ENCODE measurements at places on chromosomes 2 and 18. TPM values are rescaled to one million over a fixed set of nuclear protein-coding genes. Genes with fewer than 3 reads are reported as not detected.

DNA sequence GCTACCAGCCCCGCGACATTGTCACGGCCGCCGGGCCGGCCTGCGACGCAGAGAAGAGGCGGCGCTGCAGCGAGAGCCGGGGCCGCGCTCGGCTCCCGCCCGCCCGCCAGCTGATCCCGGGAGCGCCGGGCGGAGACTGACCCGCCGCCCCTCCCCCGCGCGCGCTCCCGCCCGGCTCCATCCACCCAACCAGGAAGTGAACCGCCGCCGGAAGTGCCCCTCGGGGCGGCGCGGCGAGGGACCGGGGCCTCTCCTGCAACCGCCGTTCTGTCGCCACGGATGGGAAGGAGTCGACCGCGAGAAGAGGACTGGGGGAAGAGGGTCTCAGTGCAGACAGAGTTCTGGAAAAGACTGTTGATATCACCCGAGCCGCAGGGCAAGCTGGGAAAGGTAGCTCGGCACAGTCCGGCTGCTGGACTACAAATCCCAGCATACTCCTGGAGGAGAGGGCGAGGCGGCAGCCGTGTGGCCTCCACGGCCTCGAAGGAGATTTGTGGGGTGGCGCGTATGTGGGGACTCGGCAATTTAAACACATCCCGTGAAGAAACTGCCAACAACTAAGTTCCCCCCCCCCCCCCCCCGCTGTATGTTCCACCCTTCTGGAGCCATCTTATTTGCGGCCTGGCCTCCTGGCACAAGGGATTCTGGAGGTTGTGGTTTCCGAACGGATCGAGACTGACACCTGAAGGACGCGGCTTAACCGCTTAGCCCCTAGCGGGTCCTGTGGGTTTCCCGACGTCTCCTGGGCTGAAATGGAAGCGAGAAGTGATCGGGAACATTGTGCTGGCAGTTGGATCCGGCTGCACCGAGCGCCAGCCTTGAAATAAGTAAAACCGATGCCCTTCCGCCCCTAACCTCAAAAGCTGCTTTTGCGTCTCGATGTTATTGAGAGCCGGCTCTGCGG, at the start of gene AAK1:
TSS of gene AAK1 (minus strand) at position 138 of the 904 bp plus-strand sequence. CDS start 699 bp downstream, outside the sequence.
- DNase-seq = peak; percentile 82

The COLEC11 gene
- total RNA-seq = not detected

The CPS1 gene
- total RNA-seq = 19.2 TPM

- DNase-seq = no peak
Observed at GRCh38 chr18:40387130-40387787, 1567.8 kb upstream of the PIK3C3 start.

- DNase-seq = no peak
Observed at GRCh38 chr2:67666386-67667053, 269.4 kb downstream of the ETAA1 start.

GRCh38 chr2:65326276-65326675, 98.6 kb downstream of the ACTR2 start:
- no peak for DNase-seq

GRCh38 chr2:188293601-188294351, 2.1 kb downstream of the GULP1 start:
- DNase-seq = peak; percentile 52

The SP140 gene
- total RNA-seq = 1.1 TPM

The SLC4A1AP gene
- 29.9 TPM for total RNA-seq

DNA sequence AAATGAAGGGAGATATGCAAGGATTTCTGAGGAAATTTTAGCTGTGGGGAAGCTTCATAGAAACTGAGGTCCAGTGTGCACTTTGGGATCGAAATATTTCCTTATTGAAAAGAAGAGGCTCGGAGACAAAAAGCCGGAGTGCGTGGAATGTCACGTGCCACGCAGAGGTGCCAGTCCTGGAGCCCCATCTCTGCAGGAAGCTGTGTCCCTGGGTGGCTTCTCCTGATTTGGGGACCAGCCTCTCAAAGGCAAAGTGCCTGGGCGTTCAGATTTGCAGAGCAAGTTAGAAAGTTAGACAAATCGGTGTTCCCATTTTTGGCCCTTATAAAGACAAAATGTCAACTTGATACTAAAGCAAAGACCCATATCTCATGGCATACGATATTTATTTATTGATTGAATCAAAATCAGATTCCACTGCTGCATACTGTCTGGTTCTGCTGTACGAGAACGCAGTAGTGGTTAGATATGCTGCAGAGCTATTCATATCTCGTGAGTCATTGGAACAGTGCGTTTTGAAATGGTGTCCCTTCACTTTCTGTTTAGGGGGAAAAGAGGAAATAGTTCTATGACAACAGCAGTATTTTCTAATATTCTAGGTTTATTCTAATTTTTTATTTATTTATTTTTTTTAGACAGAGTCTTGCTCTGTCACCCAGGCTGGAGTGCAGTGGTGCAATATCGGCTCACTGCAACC, 9.1 kb upstream of the ATG16L1 start:
- DNase-seq = no peak

The TUBA3E gene
- not detected for total RNA-seq

DNA sequence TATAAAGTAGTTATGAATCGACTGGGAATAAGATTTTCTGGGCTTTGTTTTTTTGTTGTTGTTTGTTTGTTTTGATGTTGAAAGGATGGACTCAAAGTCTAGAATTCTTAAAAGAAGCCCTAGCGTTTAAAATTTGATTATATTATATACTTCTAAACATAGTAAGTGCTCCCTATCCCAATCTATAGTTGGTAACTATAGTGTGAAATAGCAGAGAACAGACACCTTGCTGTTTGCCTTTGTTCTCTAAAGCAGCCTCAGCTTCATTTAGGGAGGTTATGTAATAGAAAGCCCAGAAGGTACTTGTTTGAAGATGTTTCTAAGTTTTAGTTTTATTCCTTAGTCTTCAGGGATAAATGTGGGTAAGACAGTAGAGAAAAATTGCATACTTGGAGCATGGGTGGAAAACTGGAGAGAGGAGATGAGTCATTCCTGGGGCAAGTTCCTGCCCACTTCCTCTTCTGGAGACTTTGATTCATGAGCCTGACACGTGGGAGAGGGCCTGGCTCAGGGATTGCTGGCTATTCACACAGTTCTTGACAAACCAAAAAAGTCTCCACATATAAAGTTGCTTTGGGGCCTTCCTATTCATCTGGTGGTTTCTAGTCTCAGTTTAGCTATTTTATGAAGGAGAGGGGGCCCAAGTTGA, 131.9 kb downstream of the MYO1B start:
- DNase-seq = peak; percentile 86

- DNase-seq = no peak
Observed at GRCh38 chr2:142286618-142287017, 155.8 kb upstream of the LRP1B start.

- DNase-seq = no peak
Observed at GRCh38 chr2:86791573-86791972, 860 bp upstream of the CD8A start.

The ASXL3 gene
- total RNA-seq = not detected

GRCh38 chr2:102268510-102269199, 42.7 kb upstream of the IL1RL1 start:
- no peak for DNase-seq

DNA sequence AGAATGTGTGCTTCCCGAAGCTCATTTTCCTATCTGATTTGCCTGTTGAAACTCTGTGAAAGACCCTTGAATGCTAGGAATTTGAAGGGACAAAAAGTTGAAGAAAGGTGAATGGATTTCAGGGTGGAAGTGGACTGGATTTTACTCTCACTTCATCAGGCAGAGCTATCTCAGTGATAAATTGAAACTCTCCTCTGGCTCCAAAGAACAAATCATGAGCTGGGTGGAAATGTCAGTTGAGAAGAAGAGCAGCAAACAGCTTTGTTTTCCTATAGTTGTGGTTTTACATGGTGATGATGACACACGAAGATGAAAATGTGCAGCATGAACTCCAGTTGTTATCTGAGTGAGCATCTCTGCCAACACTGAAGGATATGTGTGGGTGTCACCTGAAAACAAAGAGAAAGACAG, 34.4 kb downstream of the CD28 start:
- DNase-seq = no peak

- DNase-seq = peak; percentile 84
Observed at GRCh38 chr2:201440182-201440581, 11.1 kb downstream of the TRAK2 start.
